NCI-H1105 (cell line): ENCODE measurements at places on chromosomes 16 and 17.

DNA sequence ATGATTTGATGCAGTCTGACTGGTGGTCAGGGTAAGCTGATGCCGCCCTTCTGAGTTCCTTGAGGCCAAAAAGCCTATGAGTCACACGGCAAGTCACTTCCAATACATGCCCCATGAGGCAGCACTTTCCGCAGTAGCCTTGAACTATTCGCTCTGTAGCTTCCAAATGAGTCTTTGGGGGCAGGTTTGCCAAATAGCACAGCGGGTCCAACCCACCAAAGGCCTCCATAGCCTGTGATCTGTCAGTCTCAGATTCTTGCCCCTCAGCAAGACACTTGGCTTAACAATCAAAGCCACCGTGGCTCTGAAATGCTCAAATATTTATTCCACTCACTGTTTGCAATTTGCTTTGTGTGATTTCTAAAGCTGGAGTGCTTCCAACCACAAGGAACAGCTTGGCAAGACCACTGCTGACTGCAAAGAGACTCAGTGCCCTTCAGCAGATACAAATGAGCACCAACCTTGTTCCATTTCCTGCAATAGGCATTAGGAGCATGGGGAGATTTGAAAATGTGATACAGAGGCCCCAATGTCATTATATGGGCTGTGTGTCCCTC, 45.4 kb downstream of the CLEC19A start:
- DNase-seq, result no peak

- DNase-seq, result no peak
These were observed 189.7 kb downstream of the PRKCA start for GRCh38 chr17:66492080-66492479.

DNA sequence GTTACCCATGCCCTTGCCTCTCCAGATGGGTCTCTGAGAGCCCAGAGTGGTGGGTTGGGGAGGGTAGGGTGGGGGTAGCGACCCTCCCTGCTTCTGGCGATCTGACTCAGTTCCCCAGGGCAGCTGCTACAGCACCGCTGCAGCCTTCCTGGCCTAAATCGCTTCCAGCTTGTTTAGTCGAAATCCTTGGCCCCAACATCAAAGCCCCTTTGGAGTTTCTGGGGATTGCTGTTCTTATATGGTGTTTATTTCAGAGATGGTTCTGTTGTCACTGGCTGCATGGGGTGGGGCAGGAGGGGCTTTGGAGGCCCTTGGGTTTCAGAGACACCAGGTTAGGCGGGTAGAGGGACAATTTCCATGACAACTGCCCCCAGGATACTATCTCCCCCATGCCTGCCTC, 35.9 kb downstream of the FZD2 start:
- no peak for DNase-seq

GRCh38 chr17:21297026-21297520, 12.6 kb downstream of the MAP2K3 start:
- no peak for DNase-seq

- no peak for DNase-seq
These were observed 51.0 kb upstream of the IRX5 start for GRCh38 chr16:54879681-54880080.

- no peak for DNase-seq
These were observed 35.1 kb downstream of the PMM2 start for GRCh38 chr16:8832717-8833105.

- DNase-seq, result no peak
These were observed 10.9 kb downstream of the MAF start for GRCh38 chr16:79589601-79590102.

- DNase-seq, result no peak
These were observed 117.4 kb downstream of the HIC1 start for GRCh38 chr17:2172077-2172851.

DNA sequence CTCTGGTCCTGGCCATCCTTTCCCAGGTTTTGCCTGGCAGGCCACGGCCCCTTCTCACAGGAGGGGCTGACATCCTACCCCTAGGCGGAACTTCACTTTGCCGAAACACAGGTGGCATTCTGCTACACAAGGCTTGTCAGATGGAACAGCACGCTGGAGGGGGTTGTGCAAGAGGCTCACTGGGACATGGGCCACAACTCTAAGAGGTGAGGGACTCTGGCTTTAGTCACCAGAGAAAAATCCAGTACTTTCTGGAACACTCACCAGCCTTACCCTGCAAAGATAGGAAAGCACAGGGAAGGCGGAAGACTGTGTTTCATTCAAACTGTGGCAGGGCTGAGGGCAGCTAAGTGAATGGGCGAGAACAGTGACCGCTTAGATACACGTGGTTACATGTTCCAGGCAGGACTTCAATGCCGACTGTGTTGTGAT, 18.3 kb downstream of the CDC42EP4 start:
- no peak for DNase-seq

DNA sequence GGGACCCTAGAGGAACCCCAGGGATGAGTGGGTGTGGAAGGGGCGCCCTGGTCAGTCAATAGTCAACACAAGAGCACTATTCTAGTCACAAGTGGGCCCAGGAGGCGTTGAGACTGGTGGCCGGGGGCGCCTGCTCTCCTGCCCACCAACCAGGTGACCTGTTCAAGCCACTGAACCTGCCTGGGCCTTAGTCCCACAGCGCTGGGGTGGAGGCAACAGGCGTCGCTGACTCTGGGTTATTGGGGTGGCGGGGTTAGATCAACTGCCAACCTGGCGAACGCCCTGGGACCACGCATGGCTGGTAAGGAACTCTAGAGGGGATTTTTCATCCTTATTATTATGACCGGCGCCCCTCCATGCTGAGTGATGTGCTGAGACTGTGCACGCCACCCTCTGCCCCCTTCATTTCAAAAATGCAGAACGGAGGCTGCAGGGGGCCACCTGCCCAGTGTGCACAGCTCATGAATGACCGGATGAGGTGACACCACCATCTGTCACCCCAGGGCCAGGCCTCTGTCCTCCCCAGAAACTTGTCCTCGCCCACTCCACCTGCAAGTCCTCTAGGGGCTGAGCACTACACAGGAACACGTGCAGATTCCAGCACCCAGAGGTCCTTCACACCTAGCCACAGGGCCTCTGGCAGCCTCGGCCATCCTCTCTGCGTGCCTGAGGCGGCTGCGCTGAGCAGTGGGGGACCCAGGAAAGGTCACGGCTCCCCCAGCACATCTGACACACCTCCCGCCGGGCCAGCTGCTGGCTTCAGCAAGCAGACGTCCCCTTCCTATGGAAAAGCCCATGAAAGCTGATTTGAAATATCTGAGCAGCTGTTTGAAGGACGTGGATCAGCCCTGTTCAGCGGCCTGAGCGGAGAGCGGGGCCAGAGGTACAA, 51.6 kb upstream of the DNAH17 start:
- DNase-seq, result no peak

DNA sequence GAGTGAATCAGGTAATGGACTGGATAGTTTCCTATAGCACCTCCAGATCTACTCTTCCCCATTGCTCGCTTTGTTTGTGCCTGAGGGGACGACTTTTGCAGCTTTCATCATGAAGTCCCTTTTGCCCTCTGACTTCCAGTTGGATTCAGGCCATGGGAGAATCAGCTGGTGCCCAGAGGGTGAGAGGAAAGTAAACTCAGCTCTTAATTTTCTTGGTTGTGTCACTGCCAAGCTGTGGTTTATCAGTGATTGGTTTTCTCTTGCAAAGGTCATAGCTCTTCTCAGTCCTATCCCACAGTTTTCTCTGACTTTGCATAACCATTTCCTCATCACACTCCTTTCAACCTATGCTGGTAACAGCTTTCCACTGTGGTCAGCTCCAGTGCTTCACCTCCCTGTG, 200.1 kb downstream of the KCNJ2 start:
- no peak for DNase-seq

DNA sequence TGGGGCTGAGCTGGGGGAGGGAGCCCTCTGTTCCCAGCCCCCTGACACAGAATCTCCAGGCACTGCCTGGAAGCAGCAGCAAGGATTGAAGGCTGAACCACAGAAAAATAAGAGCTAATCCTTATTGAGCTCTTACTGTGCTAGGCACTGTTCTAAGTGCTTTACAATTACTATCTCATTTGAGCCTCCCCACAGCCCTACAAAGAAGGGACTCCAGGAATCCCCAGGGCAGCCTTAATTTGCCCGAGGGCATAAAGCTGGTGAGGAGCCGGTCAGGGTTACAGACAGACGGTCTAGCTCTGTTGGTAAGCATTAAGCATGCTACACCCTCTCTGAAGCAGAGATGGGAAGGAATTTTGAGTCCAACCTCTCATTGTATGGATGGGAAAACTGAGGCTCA, 7.0 kb downstream of the SAMD14 start:
- DNase-seq, result no peak

DNA sequence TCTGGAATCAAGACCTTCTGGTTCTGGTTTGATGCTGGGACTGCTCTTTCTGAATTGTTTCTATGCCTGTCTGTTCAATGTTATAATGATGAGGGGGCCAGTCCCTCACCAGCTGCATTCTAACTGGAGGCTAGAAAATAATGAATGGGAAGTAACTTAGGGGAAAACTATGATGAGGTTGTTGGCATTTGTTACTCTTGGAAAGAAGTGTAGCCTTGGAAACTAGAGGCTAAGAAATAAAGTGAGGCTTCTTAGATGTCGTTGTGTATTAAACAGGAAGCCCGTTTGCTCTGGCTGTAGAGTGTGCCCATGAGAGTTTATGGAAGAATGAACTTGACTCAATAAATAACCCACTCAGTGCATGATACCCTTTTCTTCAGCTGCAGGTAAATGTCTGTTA, 140.8 kb downstream of the PRKCA start:
- DNase-seq, result no peak

DNA sequence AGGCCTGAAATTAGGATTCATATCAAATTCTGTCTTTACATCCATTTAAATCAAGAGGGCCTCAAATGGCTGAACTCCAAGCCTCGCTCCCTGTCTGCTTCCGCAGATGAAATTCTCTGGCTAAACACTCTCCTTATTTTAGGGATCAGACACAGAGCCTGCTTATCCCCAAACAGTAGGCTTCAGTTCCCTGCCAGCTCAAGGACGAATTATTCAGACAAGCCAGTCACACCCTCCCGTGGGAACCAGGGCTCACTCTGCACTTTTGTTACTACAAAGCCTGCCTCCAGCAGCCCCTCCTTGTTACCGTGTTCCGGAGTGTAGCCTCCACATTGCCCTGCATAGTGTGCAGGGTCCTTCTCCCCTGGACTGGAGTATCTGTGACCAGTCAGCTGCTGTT, 46.6 kb upstream of the LCMT1 start:
- no peak for DNase-seq

DNA sequence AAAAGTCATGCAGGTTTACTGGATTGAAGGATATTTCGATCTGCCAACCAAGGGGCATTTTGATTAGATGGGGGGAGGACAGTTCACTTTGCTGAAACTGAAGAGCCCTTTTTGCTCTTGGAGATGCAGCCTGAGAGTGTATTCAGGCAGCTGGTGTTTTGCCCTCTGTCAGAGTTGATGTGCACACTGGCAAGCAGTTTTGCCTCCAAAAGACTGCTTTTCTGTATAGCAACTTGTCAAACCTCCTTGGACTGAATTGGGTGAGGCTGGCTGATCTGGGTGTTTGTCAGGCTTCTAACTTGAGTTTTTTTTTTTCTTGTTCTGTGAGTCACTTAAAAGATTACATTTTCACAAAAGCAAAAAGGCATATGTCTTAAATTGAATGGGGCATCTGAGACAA, 22.6 kb upstream of the ANKFN1 start:
- DNase-seq, result no peak

DNA sequence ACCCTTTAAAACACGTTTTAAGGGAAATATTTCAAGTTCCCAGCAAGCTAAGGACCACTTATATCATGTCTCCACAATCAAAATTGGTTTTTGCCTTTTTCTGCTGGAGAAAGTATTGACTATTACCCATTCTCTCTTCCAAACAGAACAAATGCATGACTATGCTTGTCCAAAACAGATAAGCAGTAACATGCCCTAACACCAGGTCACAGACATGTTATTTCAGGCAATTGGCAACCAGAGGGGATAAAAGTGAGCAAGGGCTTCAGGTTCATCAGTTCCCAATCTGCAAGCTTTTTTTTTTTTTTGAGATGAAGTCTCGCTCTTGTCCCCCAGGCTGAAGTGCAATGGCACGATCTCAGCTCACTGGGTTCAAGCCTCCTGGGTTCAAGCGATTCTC, 15.0 kb downstream of the SKA2 start:
- DNase-seq, result no peak

DNA sequence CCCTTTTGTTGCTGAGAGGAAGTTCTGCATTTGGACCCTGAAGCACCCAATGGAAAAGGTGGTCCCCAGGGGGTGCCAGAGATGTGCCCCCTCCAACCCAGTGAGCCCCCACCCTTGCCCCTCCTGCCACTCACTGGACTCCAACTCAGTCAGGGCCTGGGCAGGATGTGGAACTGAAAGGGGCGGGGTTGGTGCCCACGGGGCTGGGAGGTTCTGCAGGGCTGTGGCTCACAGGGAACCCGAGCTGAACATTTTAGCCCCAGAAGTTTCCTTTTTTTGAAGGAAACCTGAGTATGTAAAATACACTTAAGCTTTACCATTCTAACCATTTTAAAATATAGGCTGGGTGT, 15.8 kb upstream of the OGFOD3 start:
- DNase-seq, result no peak

GRCh38 chr16:85552980-85553435, 60.1 kb upstream of the GSE1 start:
- DNase-seq, result peak; percentile 55

DNA sequence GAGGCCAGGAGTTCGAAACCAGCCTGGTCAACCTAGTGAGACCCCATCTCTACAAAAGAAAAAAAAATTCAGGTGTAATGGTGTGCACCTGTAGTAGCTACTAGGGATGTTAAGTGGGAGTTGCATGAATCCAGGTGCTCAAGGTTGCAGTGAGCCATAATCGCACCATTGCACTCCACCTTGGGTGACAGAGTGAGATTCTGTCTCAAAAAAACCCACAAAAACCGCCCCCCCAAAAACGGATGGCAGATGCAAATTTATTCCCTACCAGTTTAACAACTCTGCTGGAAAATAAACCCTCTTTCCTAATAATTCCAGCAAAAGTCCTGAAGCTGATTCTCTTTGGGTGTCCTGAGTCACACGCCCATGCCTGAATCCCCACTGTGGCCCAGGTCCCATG, 140.3 kb downstream of the PRKCB start:
- no peak for DNase-seq

- DNase-seq, result no peak
These were observed 581 bp downstream of the CD68 start for GRCh38 chr17:7579834-7580603.
